ENCODE measurements at places on chromosomes 3 and 15.
A peak's percentile ranks its signal among the peaks of the same experiment; 100 is the strongest.

GRCh38 chr3:13161771-13162535 lies 88.7 kb upstream of the IQSEC1 start:
- DNase-seq = no peak

DNA sequence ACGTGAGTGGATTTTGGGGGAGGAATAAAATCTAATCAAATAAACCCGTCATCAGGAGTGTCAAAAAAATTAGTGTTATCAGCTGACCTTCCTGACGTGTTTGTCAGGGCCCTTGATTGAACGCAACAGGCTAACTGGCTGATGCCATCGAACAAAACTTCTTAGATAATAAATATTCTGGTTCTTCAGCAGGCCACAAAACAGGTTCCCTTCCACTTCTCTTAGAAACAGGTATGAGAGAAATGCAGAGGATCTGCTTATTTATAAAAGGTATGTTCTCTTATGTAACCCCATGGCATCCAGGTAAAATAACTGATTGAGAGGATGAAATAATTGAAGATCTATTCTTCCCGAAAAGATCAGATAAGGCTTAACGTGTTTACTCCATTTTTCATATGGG lies 7.6 kb upstream of the LRIG1 start:
- no peak for DNase-seq

- no peak for DNase-seq
Observed at GRCh38 chr3:10715886-10716285, 100.1 kb upstream of the SLC6A11 start.

DNA sequence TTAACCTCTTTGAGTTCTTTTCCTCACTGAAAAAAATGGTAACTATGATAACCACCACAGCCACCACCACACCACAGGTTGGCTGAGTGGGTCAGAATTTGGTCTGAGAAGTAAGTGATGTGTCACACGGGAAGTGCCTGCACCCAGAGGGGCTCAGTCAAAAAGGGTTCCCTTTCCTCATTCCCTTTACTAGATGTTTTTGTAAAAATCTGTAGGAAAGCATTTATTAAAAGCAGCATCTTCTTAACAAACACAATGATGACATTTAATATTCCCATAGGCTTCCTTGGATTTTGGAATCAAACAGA lies 23.2 kb downstream of the CFAP92 start:
- no peak for DNase-seq

DNA sequence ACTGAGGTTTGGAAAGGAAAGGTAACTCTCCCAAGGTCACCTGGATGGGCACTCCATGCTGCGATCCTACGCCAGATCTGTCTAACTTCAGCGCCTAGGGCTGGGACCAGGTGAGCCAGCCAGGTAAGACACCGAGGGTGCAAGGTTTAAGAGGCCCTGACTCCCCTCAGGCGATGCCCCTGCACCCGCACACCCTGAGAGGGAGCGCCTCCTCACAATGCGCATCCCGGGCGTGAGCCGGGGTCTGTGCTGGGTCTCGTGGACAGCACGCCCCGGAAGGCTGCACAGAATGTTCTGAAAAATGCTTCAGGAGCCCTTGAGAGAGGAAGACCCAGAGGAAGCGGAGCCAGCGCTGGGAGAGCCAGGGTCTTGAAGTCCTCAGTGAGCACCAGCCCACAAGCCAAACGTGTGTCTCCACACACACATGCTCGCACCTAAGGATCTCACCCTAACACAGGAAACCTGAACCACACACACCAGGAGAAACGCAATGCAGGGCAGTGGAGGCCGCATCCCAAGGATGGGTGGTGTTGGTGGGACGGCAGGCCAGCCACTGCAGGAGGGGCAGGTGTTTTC lies 142.0 kb downstream of the ADAMTS17 start:
- DNase-seq = no peak

DNA sequence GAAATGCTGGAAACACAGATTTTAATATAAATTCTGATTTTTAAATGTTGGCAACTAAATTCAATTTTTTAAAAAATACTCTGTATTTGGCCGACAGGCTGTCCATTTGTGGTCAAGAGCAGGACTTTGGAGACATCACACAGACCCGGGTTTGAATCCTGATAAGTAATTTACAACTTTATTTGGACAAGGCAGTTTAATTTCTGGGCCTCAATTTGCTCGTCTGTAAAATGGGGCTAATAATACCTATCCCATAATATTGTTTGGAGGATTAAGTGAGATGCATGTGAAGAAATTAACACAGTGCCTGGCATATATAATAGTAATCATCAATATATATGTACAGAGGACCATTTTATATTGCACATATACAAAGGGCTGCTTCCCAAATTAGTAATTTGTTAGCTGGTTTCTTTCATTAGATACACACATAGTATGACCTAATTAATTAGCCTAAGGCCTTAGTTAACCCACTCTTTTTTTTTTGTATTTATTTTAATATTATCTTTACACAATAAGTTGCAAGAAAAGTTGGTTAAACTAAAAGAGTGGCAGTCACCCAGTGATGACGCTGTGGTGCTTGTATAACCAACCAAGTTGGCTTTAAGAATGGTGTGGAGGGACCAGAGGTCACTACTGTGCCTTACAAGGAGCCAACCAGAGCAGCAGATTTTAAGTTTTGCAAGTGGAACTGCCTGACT lies 665 bp downstream of the PIGB start:
- DNase-seq = no peak

DNA sequence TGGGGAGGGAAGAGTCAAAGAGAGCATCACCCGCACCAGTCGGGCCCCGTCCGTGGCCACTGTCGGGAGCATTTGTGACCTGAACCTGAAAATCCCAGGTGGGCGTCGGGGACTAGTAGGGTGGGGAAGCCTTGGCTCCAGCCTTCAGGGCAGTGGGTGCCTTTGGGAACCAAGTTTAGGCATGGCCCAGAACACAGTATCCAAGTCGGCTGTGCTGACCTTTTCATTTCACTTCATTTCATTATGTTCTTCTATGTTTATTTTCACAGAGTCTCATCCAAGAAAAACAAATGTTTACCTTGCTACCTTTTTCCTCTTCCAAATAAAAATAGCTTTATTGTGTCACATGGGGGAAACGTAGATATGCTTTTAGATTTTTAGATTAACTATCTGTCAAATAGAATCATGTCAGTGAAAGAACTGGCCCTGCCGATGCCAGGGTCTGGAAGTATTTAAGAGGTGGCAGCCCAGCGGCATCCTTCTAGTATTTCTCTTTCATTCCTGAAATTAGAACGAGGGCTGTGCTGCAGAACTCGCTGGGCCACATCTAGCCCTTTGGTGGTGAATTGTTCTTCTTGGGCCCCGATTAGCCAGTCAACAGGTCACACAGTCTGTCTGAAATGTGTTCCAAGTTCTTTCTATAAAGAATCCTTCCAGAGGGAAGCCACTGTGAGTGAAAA lies 60.5 kb downstream of the DNASE1L3 start:
- DNase-seq = no peak

GRCh38 chr15:48795901-48796300 lies 15.0 kb downstream of the CEP152 start:
- DNase-seq = no peak

- DNase-seq = no peak
Observed at GRCh38 chr3:102036017-102036416, 186.7 kb downstream of the NFKBIZ start.

DNA sequence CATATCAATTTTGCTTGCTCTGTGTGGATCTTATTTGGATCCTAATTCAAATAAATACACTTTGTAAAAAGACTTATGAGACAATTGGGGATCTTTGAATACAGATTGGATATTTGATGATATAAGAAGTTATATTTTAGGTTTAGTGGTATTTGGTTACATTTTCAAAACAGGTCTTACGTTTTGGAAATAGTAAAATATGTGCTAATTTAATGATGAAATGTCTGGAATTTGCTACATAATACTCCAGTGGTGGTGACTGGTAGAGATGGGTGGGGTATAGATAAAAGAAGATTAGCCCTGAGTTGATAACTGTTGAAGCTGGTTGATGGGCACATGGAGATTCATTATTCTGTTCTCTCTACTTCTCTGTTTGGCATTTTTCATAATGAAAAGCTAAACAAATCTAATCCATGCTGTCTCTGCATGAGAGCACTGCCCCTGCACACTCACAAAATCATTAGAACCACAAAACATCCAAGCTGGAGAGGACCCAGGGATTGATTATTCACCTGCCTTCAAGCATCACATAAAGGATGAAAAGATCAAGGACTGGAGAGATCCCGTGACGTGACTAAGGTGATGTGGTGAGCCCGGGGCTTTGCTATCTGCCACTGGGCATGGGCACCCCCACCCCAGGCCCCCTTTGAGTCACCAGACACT lies 58.9 kb downstream of the TLE3 start:
- no peak for DNase-seq

GRCh38 chr3:55183201-55183600 lies 255.3 kb upstream of the LRTM1 start:
- DNase-seq = no peak

DNA sequence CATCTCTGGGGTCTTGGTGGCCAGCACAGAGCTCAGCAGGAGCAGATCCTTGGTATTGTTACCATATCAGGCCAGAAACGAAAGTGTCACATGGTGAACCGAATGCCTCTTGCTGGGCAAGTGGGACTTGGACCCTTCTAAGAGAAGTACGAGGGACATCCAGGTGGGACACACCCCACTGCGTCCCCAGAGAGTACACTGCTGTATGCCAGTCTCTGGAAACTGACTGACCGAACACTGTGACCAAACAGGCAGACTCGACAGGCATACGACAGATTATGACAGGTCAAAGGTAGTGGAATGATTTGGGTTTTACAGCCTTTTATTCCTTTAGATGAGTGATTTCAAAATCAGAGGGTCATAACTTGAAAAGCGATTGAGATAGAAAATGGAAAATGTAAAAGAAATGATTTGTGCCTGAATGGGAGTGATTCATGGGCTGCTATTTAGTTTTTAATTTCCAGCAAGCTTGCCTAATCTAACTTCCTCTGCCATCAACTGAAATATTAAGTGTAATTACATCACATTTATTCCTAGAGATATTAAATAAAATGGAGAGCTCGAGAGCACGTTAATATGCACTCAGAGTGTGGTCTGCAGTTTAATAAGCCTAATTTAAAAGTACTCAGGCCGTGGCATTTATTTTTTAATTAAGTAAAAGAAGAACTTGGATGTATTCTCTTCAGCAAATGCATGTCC lies 63.4 kb upstream of the CTXND1 start:
- DNase-seq = no peak

DNA sequence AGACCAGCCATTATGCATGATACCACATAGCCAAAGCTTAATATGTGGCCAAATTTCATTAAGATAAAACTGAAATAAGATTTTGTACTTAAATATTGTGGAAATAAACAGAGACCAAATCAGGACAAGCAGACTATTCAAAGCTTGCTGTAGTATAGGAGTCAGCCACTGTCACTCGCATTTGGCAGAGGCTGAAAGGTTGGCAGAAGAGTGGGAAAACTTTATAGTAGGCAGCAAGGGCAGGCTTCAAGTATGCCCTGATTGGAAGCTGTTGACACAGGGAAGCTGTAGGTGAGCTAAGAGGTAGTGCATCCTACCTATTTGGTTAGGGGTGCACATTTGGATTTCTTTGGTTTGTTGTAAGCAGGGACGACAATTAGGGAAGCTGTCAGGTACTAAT lies 202.5 kb upstream of the PDZRN3 start:
- no peak for DNase-seq

DNA sequence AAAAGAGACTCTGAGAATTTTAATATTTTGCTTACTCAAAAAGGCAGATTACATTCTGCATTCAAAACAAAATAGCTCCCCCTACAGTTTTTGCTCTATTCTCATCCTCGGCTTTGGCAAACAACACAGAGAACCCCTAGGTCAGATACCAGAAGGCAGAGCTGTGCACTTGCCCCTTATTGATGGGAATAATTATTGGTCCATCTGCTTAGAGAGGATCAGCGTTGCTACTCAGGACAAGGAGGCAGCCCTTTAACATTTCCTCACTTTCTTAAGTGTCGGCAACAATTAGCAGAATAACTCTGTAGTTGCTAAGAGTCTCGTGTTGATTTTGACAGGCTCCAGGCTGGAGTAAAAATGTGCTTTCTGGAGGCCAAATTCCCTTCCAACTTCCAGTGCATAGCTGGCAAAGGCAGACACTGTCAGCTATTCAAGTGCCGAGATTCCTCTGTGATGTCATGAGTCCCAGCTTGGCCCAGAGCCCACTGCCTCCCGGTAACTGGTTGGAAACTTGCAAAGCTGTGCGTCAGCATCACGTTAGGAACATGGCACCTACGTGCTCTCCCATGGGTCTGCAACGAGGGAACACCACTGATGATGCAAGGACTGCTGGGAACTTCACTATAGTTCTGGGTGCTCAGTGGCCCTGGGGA lies 482.7 kb upstream of the ADAMTS9 start:
- peak; percentile 5 for DNase-seq

GRCh38 chr3:115697263-115698053 lies 74.1 kb downstream of the GAP43 start:
- no peak for DNase-seq

DNA sequence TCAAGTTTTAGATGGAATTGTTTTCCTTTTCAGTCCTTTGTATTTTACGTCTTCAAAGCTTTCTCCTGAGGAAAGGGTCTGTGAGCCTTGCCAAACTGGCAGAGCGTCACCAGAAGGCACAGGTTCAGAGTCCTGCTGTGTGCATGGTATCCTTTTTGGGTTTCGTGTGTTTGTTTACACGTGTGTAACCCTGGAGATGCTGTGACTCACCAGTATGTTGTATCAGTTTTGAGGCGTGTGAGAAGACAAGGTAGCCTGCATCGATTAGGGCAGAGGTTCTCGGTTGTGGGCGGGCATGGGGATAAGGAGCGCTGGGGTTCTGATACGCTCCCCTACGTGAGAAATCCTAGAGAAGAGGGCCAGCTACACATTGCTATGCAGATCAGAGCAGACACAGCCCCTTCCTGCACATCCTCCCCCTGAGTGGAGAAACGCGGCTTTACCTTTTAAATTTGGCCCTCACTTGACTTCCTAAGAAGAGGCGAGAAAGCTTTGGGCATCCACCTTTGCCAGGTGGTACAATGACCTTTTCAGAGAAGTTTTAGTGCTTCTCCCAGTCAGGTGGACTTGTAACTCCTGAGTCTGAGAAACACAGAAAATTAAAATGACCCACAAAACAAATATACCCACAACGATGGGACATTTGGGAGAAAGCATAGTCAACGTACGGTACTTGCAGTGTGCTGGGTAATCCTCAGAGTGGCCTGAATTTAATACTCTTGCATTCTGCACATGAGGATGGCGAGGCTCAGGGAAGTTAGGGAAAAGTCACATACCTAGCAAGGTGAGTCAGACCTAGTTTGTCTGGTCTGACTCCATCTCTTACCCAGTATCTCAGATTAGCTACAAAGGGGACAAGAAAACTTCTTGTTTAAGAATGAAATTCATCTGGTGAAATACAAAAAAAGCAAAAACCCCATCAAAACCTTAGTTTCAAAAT lies 38.1 kb downstream of the TRAK1 start:
- no peak for DNase-seq

- no peak for DNase-seq
Observed at GRCh38 chr3:16146015-16146730, 28.3 kb upstream of the GALNT15 start.

All from HuH-7 (cell line).